Progenitor cell of endocrine pancreas (in vitro differentiated cells): ENCODE measurements at places on chromosomes 2 and 18.

DNA sequence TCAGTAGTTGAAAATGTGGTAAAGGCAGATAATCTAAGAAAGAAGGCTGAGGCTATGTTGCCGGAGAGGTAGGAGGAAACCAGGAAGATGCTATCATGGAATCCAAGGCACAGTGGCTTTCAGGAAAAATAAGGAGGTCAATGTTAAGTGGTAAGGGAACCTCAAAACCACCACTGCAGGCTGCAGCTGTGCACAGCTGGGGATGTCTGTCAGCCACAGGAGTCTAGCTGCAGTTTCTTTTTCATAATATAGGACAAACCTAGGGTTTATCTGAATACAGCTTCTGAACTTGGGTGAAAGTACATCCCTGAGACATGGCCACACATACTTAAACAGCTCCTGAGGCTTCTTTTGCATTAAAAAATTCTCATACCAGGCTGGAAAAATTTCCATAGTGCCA, 93.9 kb downstream of the SLC5A7 start:
- no peak for DNase-seq

DNA sequence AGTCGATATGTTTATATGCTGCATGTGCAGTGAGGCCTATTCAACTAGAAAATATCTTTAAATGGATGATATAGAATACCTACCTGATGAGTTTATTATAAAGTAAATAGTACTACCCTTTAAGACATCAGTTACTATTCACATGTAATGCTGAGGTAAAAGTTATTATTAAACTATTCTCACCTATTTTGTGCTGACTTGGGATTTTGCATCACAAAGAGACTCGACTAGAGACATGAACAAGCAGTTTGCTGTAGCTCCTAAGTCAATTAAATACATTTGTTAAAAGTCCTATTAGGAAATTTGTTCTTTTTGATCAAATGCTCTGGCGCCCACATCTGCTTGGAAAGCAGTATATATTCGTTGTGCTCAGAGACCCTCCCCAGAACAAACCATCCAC, 164.1 kb downstream of the CCDC85A start:
- no peak for DNase-seq

DNA sequence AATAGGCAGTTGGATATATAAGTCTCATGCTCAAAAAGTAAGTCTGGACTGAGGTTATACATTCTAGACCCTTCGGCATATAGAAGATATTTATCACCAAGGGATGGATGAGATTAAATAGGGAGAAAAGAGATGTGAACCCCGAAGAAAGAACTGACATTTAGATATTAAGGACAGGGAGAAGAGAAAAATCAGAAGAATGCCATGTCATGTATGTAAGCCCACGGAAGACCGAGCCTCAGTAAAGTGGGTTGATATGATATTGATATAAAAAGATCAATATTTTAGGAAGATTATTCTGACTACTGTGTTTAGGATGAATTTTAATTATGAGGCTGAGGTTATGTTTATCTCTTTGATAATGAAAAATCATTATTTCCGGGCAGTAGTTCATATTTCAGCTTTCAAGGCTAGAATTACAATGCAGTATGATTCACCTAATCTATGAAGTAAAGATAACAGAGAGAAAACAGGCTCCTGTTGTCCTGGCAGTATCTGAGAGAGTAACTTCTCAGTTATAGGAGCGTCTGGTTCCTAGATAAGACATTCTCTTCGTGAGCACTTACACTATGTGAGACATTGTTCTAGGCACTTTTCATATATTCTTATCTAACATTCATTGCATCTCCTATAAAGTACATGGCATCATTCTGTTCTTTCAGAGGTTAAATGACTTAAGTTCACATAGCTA, 83.0 kb downstream of the UBR3 start:
- no peak for DNase-seq

DNA sequence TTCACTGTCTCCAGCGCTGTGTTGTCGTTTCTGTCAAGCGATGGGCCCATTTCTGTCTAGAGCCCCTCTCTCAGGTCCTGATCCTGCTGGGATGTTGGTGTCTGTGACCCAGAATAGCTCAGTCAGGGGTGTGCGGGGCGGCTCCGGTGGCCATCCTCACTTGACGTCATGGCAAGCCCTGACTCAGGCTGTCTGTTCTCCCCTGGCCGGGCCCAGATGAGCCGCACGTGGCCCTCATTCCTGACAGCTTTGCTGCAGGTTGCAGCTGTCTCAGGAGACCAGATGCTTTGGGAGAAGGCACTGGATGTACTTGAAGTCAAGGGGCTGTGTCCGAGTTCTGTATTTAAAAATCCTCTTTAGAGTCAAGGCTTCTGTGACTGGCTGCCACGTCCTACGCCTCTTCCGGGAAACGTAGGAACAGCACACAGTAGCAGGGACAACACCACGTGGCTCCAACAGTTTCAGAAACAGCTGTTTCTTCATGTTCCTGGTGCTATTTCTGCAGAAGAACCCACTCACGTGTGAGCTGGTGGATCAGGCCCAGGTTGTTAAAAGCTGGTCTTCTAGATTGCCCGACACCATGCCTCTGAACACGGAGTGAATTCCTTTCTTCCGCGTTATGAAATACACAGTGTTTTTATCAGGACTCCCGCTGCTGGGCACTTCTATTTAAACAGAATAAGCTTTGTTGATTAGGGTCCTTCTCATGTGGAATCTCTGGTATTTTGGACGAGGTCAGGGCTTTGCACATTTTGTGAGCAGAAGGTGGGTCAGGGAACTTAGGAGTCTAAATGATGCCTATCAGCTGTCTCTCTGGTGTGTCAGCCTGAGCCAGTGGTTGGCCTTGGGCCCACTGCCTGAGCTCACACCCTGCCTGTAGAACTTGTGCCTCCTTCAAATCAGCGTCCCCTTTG, 28.3 kb upstream of the NTSR2 start:
- DNase-seq = no peak

- no peak for DNase-seq
Measured at GRCh38 chr18:9684881-9685614, 23.1 kb upstream of the RAB31 start.

DNA sequence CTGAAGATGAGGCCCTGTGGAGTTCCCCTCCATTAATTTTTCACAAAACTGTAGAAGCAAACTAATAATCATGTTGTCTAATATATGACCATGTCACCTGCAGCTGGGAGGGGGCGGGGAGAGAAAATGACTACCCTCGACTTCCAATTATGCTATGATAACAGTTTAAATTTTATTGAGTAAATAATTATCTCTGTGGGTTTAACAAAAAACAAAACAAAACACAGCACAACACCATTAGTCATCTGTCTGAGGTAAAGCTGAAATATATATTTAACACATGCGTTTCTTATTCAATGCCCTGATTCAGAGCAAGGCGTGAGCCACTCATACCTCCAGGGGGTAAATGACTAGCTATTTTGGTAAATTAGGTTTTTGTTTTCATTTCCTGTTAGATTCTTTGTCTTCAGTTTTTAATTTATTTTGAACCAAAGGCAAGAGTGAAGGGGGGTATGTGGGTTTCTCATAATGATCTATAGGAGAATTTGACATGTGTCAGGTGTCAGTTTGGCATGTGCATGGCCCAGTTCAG, 77.4 kb upstream of the ZCCHC2 start:
- no peak for DNase-seq

- no peak for DNase-seq
Measured at GRCh38 chr18:8623549-8624106, 14.4 kb downstream of the RAB12 start.

GRCh38 chr2:113148606-113149552, 21.5 kb downstream of the IL1RN start:
- no peak for DNase-seq

DNA sequence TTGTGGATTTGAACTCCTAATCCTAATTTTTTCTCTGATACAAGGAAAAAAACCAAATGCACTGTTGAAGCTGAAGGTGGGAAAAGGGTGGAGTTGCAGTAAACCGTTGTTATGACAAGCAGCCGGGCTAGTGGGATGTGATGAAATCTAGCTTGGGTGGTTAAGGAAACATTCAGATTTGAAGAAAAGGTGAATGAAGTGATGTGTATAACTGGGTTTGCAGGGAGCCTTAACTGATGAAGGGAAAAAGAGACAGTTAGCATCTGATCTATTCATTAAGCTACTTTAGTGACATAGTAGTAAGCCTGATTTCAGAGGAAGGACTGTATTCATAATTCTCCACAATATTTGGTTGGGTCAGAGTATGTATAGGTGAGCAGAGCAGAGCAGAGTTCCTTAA, 3.5 kb downstream of the EML6 start:
- no peak for DNase-seq

- DNase-seq = no peak
Measured at GRCh38 chr2:1970341-1970740, 226.0 kb upstream of the PXDN start.

DNA sequence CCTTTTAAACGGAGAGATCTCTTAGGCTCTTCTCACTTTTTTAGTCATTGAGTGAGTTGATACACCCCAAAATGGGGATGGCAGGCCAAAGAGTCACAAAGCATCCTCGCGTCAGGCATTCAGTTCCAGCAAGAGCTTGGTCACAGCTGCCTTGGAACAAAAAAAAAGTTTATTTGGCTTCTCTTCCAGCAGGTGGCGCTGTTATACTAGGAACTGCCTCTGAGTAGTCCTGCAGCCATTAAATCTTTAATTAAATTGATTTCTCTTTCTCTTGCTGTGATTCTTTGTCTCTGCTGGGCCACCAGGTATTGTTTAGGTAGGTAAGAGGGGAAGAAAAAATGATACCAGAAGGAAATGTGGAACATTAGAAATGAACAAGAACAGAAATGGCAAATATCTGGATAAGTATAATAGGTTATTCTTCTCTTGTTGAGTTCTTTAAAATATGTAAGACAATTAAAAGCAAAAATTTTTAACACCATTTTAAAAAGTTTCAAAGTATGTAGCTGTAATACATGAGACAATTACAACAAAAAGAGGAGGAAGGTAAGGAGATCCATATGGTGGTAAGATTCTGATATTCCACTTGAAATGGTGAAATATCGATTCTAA, 175.1 kb downstream of the GALNT1 start:
- peak; percentile 46 for DNase-seq

GRCh38 chr2:150225030-150225429, 262.4 kb downstream of the RND3 start:
- no peak for DNase-seq
